ENCODE measurements at places on chromosomes 5 and 9.

DNA sequence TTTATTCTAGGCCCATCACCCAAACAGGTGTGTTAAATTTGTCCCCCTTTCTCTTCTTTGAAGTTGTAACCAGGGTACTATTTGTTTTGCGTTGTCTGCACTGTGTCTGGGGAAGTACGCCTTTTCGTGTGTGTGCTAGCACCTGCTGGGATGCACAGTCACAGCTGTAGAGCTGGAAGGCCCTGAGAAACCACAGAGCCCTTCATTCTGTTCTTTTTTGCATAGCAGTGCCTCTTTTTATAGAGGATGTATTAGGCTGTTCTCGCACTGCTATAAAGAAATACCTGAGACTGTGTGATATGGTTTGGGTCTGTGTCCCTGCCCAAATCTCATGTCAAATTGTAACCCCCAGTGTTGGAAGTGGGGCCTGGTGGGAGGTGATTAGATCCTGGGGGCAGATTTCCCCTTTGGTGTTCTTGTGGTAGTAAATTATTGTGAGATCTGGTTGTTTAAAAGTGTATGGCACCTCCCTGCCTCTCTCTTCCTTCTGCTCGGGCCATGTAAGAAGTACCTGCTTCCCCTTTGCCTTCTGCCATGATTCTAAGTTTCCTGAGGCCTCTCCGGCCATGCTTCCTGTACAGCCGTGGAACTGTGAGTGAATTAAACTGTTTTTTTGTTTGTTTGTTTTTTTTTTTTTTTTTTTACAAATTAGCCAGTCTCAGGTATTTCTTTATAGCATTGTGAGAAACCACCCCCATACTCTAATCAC, 14.0 kb downstream of the SEC61B start:
- DNase-seq = no peak

DNA sequence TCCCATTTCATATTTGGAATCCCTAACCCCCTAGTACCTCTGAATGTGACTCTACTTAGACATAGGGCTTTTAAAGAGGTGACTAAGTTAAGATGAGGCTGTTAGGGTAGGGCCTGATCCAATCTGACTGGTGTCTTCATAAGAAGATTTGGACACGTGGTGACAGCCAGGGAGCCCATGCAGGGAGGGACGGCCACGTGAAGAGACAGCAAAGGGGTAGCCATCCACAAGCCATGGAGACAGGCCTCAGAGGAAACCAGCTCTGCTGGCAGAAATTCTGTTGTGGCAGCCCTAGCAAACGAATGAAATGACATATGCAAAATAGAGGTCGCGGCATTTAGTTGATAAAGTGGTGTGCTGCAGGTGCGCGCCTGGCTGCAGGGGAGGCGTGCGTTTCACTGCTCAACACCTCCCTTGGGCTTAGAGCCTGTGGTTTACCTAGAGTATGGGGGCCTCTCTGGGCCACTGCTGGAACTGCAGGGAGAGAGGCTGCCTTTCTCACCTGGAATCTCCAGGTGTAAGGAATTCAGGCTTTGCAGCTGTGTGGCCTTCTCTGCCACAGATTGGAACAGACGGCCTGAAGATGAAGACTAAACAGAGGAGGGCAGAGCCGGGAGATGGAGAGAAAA, 7.1 kb upstream of the AFAP1L1 start:
- DNase-seq = no peak

GRCh38 chr9:36873247-36873875, 160.7 kb downstream of the PAX5 start:
- no peak for DNase-seq

DNA sequence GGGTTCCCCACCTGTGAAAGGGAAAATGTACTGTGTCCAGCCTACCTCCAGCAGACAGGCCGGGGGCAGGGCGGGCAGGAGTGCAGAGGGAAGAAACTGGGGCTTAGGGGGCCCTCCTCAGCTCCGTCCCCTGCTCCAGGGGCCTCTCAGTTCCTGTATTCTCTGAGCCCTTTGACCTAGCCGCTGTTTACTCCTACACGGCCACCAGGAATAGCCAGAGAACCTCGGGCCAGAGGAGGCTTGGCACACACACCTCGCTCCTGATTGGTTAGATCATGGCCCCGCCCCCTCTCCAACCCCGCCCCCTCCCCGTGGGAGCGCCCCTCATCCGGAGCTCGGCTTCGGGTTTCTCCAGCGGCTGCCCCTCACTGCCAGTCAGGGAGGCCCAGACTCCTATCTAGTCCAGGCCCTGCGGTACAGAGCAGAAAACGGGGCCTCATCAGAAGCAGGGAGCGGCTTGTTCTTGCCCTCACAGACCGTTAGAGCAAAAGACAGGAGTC, 2.2 kb downstream of the ST6GALNAC6 start:
- DNase-seq = no peak

DNA sequence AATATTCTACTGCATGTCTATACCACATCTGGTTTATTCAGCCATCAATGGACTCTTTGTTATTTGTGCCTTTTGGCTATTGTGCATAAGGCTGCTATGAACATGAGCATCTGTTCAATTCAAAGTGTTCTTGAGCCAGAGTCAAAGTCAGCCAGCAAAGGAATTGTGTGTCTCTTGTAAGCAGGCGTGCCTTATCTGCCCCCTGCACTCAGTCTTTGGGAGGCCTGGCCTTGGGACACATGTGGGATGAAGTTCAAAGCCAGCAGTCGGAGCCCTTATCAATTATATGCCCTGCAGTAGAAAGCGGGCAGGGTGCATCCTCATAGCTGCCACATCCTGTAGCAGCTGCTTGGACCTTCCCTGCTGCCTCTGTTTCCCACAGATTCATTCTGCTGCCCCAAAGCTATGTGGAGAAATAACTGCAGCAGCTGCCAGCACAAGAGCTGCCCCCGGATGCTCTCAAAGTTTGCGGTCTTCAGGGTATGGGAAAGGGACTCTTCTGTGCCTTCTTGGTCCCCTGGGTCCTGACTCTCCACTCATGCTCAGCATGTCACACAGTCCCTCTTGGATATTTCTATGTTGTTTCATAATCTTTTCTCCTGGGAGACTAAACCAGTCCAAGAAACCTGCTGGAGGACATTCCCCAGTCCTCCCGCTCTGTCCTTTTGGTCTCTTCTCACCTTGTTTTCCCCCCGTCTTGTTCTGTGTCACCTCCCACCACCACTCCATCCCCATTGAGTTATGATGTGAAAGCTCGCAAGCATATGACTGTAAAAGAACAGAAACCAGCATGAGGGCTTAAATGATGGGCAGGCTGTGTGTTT, 35.9 kb downstream of the STOM start:
- no peak for DNase-seq

DNA sequence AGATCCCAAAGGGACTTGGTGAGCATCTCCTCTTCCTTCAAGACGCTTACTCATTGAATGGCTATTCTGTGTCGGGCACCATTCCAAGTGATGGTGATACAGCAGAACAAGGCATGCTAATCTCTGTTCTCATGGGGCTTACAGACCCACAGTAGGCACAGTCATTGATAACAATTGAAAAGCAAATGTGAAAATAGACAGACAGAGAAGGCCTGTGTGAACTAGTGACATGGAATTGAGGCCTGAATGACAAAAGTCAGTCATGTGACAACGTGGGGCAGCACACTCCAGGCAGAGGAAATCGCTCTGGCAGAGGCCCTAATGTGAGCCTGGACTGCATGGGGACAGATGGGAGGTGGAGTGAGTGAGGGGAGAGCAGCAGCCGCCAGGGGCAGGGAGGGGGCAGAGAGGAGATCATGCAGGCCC, 70.7 kb upstream of the CPLX2 start:
- no peak for DNase-seq

DNA sequence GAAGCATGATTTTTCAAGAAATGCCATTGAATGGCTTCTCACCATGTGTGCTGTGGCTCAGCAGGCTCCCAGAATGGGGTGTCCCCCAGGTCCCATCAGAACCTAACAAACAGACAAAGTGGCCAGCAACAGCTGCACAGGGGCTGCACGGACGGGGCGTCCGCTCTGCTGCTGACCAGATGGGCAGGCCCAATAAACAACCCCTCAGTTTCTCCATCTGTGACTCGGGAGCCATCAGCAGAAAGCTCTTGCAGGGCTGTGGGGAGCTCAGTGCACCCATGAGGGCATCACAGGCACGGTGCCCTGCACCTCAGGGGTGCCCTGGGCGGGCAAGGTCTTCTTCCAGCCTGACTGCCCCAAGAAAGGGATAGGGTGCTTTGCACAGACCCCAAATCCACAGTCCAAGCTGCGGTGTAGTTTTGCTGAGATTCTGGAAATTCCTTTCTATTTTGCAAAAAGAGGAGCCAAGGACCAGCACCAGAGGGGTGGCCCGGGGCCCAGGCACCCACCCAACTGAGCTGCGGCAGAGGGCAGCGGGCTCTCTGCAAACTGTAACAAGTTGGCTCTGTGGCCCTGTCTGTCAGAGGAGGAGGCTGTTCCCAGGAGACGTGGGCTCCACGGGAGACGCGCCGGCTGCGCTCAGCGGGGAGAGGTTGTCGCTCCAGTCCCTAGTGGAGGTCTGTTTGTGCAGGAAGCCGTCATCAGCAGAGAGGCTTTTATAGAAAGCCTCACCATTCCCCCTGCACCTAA, 138.7 kb upstream of the PPP1R26 start:
- DNase-seq = no peak

- DNase-seq = peak; percentile 89
Measured at GRCh38 chr9:69120380-69121154, 53.5 kb upstream of the TJP2 start.

- no peak for DNase-seq
Measured at GRCh38 chr9:107176436-107177151, 106.5 kb upstream of the RAD23B start.

DNA sequence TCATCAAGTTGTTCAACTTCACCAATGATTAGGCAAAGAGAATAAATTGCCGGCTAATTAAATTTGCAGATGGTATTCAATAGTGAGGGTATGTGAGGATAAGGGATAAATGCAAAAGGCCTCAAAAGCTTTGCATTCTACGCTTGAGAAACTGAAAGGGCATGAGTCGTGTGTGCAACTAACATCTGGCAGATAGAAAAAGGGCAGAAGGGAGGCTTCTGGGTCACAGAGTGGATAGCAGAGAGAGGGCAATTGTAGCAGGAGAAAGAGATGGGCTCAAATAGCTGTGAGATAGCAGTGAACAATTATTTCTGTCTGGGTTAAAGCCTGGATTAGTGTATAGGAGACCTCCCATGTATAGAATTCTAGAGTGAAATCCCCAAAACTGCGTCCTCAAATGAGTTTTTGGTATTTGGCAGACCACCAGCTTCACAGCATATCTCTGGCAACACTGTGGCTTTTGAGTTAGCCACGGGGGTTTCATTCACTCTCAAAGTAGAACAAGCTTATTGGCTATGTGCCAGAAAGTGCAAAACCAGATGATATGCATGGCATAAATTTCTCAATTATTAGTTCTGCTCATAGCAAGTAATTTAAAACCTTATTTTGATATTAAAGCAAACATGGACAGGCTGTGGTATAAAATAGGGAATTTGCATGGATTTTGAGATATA, 586.3 kb downstream of the BRINP1 start:
- DNase-seq = no peak

DNA sequence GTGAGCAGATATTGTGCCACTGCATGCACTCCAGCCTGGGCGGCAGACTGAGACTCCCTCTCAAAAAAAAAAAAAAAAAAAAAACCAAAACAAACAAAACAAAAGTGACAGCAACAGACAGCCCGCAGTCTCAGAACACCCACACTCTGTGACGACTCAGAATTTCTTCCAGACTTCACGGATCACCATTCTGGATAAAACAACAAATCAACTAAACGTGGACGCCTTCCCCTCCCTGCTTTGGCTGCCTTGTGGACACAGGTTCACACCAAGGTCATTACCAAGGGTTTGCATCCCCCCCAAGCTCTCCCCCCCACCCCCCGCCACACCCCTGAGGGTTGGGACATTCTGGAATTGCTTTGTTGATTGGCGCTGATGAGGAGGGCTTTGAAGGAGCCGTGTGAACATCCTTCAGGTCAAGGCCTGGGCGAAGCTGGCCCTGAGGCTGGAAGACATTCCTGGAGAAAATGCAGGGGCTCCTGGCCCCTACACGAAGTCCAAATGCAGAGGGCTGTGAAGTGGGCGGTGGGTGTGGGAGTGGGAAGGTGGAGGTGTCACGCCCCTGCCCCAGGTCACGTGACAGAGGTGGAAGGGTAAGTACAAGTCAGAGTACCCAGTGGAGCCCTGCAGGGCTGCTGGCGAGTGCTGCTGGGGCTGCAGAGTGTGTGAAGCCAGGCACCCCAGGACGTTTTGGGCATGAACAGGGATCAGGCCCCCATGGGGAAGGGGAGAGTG, 10.1 kb downstream of the LCN10 start:
- DNase-seq = no peak

DNA sequence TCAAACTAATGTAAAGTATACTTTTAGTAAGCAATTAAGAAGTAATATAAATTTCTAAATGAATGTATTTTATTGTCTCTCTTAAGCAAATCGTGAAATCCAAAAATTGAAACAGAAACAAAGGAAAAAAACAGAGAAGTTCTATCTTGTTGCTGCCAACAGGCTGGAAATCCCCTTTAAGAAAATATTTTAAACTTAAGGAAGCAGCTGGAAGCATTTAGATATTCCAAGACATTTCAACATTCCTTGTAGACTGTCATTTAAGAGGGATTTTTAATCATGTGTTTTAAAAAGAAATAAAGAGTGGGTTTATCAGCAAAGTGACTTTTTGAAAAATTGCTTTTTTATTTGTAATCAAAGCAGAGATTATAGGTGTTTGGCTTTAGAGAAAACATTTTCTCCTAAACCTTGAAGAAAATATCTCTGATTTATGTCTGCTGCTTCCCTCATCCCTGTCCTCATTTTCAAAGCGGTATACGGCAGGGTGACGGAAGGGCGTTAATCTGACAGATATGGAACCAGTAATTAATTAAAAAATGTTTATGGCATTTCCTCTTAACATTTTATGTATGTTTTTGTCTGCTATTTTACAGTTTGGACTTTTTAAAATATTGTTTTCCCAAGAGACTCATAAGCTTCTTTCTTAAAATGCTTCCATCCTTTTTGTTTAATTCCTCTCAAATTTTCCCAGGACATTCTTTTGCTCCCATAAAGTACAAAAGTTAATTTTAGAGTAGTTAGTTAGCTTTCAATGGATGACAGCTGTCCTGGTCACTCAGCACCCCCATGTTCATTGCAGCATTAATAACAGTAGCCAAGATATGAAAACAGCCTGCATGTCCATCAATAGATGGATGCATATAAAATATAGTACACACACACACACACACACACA, 245.6 kb downstream of the LURAP1L start:
- no peak for DNase-seq

- no peak for DNase-seq
Measured at GRCh38 chr5:11928909-11929308, 24.7 kb upstream of the CTNND2 start.
